ENCODE measurements at places on chromosomes 16 and 17.

DNA sequence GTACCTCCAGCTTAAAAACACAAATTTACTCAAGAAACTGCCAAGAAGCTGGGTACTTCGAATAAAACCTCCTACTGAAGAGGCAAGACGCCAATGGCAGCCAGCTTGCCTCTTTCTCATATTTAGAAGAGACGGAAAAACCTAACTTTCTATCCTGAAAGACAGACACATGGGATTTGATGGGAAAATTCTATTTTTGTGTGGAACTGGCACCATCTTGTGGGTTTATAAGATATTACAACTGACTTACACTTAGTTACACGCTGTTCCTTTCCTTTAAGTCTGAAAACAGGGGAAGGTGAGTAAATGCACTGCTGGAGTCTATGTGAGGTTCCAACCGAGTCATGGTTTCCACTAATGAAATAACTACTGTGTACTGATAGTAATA, 10.3 kb downstream of the ZNF18 start:
- no peak for DNase-seq

DNA sequence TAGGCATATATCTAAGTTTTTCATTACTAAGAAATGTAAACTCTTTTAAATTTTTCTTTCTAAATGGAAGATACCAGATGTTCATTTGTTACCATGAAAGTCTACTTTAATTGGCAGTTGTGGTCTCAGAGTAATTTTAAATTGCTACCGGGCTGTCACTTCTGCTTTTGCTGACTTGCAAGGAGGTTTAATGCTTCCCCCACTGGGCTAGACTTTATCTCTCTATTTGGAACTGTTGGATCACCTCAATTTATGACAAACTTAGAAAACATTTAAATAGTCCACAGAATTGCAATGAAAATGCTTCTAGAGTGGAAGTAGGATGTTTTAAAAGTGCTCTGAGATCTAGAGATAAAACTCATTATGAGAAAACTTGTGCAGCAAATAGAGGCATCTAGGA, 479.8 kb upstream of the GOT2 start:
- no peak for DNase-seq

DNA sequence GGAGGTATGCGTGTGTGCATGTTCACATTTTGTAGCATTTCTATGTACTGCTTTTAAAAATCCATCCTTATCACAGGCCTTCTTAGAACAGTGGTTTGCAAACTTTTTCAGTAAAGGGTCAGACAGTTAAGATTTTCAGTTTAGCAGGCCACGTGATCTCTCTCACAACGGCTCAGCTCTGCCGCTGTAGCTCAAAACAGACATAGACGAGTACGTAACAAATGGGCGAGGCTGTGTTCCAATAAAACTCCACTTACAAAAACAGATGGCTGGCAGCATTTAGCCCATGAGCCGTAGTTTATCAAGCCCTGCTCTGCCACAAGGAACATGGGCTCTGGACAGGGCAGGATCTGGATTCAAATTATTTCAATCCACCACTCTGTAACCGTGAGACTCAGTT, 141.8 kb downstream of the XYLT1 start:
- DNase-seq, result no peak

- DNase-seq, result no peak
Measured at GRCh38 chr16:68291227-68291626, 19.5 kb downstream of the SLC7A6OS start.

- no peak for DNase-seq
Measured at GRCh38 chr17:44914148-44914547, 1.2 kb downstream of the GFAP start.

DNA sequence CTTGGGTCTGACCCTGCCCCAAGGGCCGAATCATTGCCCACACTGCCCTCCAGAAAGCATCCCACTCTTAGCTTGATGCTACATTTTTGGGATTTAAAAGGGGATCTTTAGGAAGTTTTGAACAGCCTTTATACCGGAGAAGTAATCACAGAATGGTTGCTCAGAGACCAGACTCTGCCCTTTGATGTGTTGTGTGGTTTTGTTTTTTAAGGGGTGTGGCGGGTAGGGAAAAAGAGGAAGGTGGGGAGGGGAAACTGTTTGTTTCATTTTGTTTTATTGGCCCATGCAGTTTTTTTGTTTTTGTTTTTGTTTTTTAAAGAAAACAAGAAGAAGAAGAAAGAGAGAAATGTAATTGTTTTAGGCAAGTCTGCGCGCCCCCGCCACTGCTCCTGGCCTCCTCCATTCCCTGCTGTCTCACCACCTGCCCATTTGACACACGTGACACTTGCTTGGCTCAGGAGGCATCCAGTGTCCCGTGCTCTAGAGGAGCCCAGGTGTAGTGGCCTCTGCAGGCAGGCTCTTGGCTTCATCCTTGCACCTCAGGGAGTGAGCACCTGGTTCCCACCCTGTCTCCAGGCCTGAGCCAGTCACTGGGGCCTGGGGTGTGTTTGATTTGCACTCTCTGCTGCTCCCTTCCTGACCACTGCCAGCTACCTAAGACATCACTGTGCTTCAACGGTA, 35.7 kb downstream of the GNAO1 start:
- no peak for DNase-seq

- no peak for DNase-seq
Measured at GRCh38 chr17:57484826-57485565, 228.7 kb downstream of the MSI2 start.

GRCh38 chr16:52629296-52629695, 82.4 kb upstream of the TOX3 start:
- no peak for DNase-seq

DNA sequence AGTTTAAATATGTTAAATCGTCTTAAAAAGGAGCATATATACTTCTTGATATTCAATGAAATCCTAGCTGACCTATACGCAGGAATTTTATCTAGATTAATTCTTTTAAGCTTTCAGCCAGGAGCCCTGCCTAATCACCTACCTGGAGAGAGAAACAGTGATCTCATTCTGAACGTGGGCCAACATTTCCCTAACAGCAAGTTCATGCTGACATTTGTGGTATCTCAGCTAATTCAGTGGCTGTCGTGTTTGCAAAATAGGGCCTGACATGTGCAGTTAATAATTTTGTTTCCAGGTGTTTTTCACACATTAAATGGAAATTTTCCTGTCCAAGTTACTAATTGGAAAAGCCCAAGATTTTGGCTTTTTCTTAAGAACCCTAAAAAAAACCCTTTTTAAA, 17.4 kb downstream of the KRT24 start:
- no peak for DNase-seq

DNA sequence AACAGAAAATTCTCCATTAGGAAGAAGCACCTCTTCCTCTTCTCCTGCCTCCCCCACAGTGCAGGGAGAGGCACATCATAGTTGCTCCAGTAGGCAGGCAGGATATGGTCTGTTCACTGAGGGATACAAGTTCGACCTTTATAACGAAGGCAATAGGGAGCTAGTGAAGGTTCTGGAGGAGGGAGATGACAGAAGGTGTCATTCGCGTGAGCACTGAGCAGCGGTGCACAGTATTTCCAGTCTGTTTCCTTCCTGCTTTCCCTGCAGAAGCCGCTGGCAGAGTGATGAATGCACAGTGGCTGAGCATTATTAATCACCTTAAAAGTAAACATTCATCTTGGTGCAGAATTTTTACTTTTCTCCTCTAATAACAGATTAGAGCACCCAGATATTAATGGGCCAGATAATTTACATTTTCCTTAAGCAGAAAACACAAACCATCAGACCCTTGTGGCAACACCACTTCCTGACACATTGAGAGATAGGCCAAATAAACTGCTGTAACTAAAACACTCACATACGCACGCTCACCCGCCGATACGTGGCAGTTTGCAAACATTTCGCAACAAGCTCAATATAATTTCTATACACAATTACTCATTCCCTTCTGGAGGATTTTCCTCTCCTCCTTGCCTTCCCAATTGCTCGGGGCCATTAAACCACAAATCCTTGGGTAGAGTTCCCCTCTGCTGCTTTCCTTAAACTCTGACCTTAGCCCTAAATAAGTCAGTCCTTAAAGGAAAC, 69.5 kb downstream of the AIPL1 start:
- no peak for DNase-seq

- DNase-seq, result peak; percentile 94
Measured at GRCh38 chr17:2711608-2712299, at the start of gene CLUH. CLUH (minus strand) TSS chr17:2711764; CDS start chr17:2711661, 103 bp downstream.

- DNase-seq, result no peak
Measured at GRCh38 chr16:75193730-75194444, 13.1 kb downstream of the CTRB2 start.

GRCh38 chr17:18107971-18108370, 585 bp upstream of the MYO15A start:
- no peak for DNase-seq

DNA sequence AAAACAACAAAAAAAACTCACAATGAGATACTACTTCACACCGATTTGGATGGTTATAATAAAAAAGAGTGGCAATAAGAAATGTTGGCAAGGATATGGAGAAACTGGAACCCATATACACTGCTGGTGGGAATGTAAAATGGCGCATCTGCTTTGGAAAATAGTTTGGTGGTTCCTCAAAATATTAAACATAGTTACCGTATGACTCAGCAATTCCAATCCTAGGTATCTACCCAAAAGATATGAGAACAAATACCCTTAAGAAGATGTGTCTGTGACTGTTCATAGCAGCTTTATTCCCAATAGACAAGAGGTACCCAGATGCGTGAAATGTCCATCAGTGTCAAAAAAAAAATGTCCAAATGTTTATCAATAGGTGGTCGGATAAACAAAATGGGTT, 7.2 kb downstream of the CPPED1 start:
- DNase-seq, result no peak

- no peak for DNase-seq
Measured at GRCh38 chr17:152860-153420, 15.6 kb downstream of the SCGB1C2 start.

DNA sequence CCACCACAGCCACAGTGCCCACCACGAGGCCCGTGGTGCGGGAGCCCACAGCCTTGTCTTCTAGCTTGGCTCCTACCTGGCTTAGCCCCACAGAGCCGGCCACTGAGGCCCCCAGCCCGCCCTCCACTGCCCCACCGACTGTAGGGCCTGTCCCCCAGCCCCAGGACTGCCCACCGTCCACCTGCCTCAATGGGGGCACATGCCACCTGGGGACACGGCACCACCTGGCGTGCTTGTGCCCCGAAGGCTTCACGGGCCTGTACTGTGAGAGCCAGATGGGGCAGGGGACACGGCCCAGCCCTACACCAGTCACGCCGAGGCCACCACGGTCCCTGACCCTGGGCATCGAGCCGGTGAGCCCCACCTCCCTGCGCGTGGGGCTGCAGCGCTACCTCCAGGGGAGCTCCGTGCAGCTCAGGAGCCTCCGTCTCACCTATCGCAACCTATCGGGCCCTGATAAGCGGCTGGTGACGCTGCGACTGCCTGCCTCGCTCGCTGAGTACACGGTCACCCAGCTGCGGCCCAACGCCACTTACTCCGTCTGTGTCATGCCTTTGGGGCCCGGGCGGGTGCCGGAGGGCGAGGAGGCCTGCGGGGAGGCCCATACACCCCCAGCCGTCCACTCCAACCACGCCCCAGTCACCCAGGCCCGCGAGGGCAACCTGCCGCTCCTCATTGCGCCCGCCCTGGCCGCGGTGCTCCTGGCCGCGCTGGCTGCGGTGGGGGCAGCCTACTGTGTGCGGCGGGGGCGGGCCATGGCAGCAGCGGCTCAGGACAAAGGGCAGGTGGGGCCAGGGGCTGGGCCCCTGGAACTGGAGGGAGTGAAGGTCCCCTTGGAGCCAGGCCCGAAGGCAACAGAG, 10.5 kb downstream of the VASN start:
- DNase-seq, result no peak

- DNase-seq, result no peak
Measured at GRCh38 chr17:73938706-73939105, 264.8 kb upstream of the RPL38 start.

DNA sequence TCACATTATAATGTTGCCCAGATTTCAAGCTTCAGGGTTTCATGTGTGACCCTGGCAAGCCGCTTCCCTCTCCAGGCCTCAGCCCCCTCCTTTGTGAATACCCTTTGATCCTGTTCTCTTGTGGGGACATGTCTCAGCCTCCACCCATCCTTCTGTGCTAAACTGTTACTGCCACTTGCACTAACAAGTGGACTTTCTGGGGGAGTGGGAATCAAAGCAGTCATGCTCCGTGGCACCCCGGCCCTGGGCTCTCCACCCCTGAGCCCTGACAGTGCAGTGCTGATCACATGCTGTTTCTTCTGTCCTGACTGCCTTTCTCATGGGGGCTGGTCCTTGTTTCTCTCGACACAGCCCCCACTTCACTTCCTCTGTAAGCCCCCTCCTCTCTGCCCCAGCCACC, 9.7 kb upstream of the DCAF7 start:
- no peak for DNase-seq

GRCh38 chr17:42268236-42268635, 8.0 kb downstream of the STAT5B start:
- DNase-seq, result no peak

DNA sequence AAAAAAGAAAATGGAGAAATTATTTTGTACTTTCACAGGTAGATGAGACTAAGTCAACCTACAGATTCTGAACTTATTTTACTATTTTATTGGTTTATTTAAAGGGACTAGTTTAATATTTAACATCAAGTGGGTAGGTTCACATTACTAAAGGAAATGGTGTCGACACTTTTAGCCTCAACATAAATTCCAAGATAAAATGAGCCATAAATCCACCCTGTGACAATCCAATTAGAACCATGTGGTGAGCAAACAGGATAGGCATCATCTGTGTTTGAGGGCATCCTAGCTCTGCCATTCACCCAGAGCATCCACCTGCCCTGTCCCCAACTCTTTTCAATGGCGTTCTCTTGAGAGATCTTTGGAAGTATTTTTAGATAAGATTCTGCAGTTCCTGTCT, 92.8 kb upstream of the PMFBP1 start:
- DNase-seq, result no peak

DNA sequence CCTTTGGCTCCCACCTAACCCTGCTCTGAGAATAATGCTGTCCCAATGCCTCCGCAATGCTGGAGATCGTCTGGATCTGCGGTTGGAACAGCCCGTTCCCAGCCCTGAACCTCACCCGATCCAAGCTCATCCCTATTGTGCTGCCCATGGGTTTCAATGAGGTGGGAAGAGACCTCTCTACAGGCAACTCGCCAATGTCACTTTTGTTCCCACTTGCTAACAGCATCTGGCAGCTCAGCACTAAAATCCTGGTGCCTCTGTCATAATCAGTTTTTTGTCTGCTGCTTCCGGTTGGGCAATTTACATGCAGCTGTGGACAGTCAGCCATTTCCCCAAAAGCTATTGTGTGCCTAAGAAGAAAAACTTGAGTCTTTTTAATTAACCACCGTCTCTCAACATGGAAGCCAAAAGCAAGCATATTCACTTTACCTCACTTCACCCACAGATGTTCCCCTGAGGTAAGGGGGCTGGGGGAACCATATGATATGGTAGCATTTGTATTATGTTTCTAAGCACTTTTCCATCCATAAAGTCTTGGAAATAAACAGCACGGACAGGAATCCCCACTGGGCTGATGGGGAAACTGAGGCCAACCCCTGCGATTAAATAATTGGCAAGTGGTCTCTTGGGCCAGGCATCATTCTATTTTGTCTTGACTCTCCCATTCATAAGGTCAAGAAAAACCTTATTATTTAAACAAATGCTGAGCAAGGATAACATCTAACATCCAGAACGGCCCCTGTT, 159.2 kb upstream of the CDH5 start:
- no peak for DNase-seq

GRCh38 chr17:19873346-19873745, 5.6 kb upstream of the ULK2 start:
- no peak for DNase-seq
